ENCODE measurements at places on chromosomes 1 and 21. TPM values are rescaled to one million over a fixed set of nuclear protein-coding genes. Genes with fewer than 3 reads are reported as not detected.

ANKRD34A gene
- total RNA-seq: 0.88 TPM

GPR3 gene
- total RNA-seq: 0.43 TPM

RXFP4 gene
- not detected for total RNA-seq

GSTM1 gene
- not detected for total RNA-seq

FAM72A gene
- 0.71 TPM for total RNA-seq

SLC30A10 gene
- 37.3 TPM for total RNA-seq

IGSF3 gene
- total RNA-seq: 2.1 TPM

TNNT2 gene
- total RNA-seq: not detected

DNA sequence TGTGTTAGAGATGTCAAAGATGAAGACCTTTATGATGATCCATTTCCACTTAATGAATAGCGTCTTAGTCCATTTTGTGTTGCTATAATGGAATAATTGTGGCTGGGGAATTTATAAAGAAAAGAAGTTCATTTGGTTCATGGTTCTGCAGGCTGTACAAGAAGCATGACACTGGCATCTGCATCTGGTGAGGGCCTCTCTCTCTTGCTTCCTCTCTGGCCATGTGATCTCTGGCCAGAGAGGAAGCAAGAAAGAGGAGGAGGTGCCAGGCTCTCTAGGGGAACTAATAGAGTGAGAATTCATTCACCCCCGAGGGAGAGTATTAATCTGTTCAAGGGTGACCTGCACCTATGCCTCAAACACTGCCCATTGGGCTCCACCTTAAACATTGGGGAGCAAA lies 242.8 kb downstream of the DISC1 start:
- DNase-seq: no peak
- no peak overlapping the region for H3K27ac ChIP-seq
- H3K4me3 ChIP-seq: no peak overlapping the region
- H3K4me1 ChIP-seq: no peaks in the 10 kb centered on the region
- H3K36me3 ChIP-seq: no peaks in the 10 kb centered on the region
- no peaks in the 10 kb centered on the region for H3K27me3 ChIP-seq

- H3K4me1 ChIP-seq: no peaks in the 10 kb centered on the region
- H3K27ac ChIP-seq: no peak overlapping the region
- no peak overlapping the region for H3K4me3 ChIP-seq
These were observed 20.2 kb downstream of the THEM4 start for GRCh38 chr1:151888972-151889570.

GRCh38 chr1:222286011-222286410 lies 261.9 kb downstream of the HHIPL2 start:
- DNase-seq: no peak
- no peaks in the 10 kb centered on the region for H3K4me1 ChIP-seq
- no peak overlapping the region for H3K27ac ChIP-seq

DNA sequence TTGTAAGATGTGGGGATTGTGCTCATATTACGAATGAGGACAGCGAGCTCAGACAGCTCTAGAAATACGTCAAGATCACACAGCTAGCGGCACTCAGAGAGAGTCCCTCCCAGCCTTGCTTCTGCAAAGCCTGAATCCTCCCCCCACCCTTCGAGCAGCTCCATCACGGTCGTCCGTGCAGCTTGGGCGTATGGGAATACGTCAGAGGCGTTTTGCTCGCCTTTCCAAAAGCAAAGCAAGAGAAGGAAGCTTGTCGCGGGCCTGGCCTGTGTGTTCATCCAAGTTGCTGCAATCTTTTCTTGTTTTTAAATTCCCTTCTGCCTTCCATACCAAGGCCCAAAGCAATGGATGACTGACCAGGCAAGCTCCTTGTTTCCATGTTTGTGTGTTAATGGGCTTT lies 125.5 kb upstream of the IRF2BP2 start:
- H3K27ac ChIP-seq: no peak overlapping the region
- no peak for DNase-seq
- H3K4me3 ChIP-seq: no peak overlapping the region
- no peaks in the 10 kb centered on the region for H3K4me1 ChIP-seq

GRCh38 chr1:206686478-206687249 lies 2.0 kb downstream of the MAPKAPK2 start:
- no peaks in the 10 kb centered on the region for H3K27me3 ChIP-seq
- H3K27ac ChIP-seq: peak overlapping the region; percentile 97
- no peak for DNase-seq
- H3K4me1 ChIP-seq: no peaks in the 10 kb centered on the region

DNA sequence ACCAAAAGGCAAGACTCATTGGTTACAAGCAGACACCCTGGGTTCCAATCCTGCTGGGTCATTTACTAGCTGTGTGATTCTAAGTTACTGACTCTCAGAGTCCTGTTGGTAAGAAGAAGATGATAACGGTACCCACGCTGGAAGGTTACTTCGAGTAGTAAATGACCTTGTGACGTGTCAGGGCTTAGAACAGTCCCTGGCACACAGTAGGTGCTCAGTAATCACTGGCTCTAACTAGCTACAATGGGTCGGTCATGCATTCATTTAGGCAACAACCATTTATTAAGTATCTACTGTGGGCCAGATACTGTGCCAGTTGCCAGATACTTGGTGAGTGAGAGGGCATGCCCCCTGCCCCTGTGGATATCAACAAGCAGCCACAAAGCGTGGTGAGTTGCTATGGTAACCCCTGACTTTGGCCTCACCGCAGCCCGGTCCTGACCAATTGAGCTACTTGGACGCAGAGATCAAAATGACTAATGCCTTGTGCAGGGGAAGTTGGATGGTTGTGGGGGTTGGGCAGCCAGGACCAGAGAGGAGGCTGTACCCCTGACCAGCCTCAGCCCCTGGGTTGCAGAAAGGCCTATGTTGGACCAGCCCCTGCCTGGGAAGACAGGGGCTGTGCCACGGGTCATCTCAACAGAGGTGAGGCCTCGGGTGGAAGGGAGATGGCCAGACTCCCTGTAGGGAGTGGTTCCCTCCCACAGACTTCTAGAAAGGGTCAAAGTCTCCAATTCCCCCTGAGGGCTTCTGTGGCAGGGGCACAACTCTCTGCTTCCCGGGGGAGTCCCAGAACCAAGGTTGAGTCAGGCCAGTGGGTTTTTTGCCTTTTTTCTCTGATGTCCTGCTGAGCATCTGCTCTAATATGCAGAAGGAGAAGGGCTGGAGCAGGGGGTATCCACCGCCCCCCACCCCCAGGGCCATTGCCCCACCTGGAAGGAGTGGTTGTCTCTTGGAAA lies 16.0 kb downstream of the DHRS3 start:
- H3K4me3 ChIP-seq: no peak overlapping the region
- H3K4me1 ChIP-seq: peaks cover 18% of the 10 kb centered on the region
- H3K36me3 ChIP-seq: no peaks in the 10 kb centered on the region

DNA sequence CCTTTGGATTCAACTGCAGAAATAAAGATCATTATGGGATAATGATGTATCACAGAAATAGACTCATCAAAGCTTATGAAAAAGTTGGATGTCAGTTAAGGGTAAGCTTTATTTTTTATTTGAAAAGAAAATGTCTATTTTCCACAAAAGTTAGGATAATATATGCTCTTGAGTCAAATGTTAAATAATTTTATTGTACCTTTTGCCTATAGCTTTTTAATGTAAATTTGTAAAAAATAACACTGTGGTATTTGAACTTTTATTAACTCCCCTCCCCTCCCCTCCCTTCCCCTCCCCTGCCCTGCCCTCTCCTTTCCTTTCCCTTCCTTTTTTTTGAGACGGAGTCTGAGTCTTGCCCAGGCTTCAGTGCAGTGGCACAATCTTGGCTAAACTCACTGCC lies 24.9 kb downstream of the MORC3 start:
- H3K27me3 ChIP-seq: no peaks in the 10 kb centered on the region
- peaks cover 96% of the 10 kb centered on the region for H3K36me3 ChIP-seq
- no peaks in the 10 kb centered on the region for H3K4me1 ChIP-seq

GRCh38 chr1:30682396-30683275 lies 40.7 kb downstream of the MATN1 start:
- no peak overlapping the region for H3K27ac ChIP-seq
- H3K36me3 ChIP-seq: no peaks in the 10 kb centered on the region
- H3K4me1 ChIP-seq: no peaks in the 10 kb centered on the region
- DNase-seq: no peak

GRCh38 chr1:162074276-162075005 lies 5.0 kb downstream of the NOS1AP start:
- no peaks in the 10 kb centered on the region for H3K36me3 ChIP-seq
- no peak overlapping the region for H3K4me3 ChIP-seq
- H3K27ac ChIP-seq: no peak overlapping the region
- no peak for DNase-seq
- H3K27me3 ChIP-seq: no peaks in the 10 kb centered on the region
- no peaks in the 10 kb centered on the region for H3K4me1 ChIP-seq

- no peak overlapping the region for H3K4me3 ChIP-seq
- H3K36me3 ChIP-seq: no peaks in the 10 kb centered on the region
- no peaks in the 10 kb centered on the region for H3K4me1 ChIP-seq
These were observed 22.6 kb downstream of the MAEL start for GRCh38 chr1:167011560-167012191.

DNA sequence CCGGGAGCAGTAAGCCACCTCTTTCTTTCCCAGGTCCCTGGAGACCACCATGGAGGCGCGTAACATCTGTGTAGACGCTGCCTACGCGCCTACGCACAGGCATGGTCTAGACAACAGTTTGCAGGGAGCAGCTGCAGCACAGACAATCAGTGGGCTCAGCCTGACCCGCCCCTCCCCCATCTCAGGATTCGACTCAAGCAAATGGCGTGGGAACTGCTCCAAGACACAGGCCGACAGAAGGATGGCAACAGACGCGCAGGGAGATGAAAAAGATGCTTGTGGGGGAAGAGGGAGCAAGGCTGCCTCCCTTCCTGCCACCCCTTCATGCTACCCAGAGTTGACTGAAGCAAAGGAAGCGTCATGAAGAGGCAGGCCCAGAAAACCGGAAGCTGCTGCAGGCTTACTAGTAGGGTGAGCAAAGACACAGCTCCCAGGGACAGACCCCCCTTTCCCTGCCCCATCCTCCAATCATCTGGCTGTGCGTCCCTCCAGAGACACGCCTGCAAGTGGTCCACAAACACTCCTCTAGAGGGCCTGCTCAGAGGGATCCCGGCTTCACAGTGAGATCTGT lies 19.5 kb downstream of the STK40 start:
- H3K36me3 ChIP-seq: no peaks in the 10 kb centered on the region
- no peaks in the 10 kb centered on the region for H3K4me1 ChIP-seq
- H3K27me3 ChIP-seq: no peaks in the 10 kb centered on the region
- no peak overlapping the region for H3K4me3 ChIP-seq
- no peak for DNase-seq
- H3K27ac ChIP-seq: peak overlapping the region; percentile 42

GRCh38 chr1:207799989-207800648 lies 48.3 kb downstream of the CD46 start:
- no peaks in the 10 kb centered on the region for H3K4me1 ChIP-seq
- no peak overlapping the region for H3K4me3 ChIP-seq
- H3K36me3 ChIP-seq: peaks cover 36% of the 10 kb centered on the region
- no peak for DNase-seq
- no peak overlapping the region for H3K27ac ChIP-seq

DNA sequence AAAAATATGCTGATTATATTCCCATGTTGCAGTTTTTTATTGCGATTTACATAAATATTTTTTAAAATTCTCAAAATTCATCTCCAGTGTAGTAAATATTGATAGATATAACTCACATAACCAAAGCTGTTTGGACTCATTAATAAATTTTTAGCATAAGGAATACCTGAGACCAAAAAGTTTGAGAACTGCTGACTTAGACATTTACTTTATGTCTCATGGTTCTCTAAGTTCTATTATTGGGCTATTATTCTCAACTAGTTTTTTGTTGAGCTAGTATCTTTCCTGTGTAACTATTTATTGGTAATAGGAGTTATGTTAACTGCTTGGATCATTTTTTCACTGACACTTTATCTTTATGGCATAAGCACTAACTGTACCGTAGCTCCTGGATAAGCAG lies 1069.6 kb downstream of the ADGRL2 start:
- no peaks in the 10 kb centered on the region for H3K27me3 ChIP-seq
- DNase-seq: no peak
- H3K36me3 ChIP-seq: no peaks in the 10 kb centered on the region
- no peaks in the 10 kb centered on the region for H3K4me1 ChIP-seq
- H3K4me3 ChIP-seq: no peak overlapping the region

- no peaks in the 10 kb centered on the region for H3K36me3 ChIP-seq
- H3K27me3 ChIP-seq: no peaks in the 10 kb centered on the region
- H3K27ac ChIP-seq: no peak overlapping the region
- H3K4me3 ChIP-seq: no peak overlapping the region
- DNase-seq: no peak
These were observed 1.7 kb upstream of the NECTIN4 start for GRCh38 chr1:161091093-161091492.

GRCh38 chr1:31712630-31713029 lies 8.8 kb upstream of the COL16A1 start:
- DNase-seq: no peak
- H3K4me1 ChIP-seq: no peaks in the 10 kb centered on the region
- H3K27me3 ChIP-seq: no peaks in the 10 kb centered on the region

DNA sequence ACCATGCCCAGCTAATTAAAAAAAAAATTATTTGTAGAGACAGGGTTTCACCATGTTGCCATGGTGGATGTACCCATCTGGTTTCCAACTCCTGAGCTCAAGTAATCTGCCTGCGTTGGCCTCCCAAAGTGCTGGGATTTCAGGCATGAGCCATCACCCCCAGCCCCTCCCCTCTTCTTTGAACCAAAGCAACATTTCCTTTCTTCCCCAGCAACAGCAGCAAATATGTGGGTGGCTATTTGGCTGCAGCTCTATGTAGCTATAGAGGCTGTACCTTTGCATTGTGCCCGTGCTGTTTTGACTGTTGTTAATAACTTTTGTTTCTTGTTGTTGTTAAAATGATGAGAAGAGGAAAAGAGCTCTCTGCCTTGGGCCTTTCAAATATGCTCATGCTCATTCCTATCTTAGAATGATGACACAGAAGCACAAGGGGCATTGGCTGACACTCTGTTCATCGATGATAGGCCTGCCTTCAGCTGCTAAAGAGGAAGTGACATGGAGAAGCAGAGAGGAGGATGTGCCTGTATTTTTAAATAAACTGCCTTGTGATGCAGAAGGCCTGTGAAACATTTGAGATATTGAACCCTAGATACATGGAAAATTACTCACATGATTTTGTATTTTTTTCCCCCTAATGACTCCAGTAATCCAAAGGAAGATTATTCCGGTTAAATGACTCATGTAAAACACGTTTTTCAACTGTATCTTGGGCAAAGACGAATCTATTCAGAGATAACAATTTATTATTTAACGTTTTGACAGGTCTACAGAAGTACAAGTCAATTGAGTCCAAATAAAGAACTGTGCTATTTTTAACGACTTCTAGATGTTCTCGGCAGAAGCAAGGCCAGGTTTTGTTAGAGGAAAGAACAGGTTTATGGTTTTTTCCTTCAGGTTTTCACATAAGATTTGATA lies 20.5 kb upstream of the XPR1 start:
- H3K27ac ChIP-seq: peak overlapping the region; percentile 14
- no peak for DNase-seq
- H3K36me3 ChIP-seq: no peaks in the 10 kb centered on the region
- H3K4me3 ChIP-seq: no peak overlapping the region

DNA sequence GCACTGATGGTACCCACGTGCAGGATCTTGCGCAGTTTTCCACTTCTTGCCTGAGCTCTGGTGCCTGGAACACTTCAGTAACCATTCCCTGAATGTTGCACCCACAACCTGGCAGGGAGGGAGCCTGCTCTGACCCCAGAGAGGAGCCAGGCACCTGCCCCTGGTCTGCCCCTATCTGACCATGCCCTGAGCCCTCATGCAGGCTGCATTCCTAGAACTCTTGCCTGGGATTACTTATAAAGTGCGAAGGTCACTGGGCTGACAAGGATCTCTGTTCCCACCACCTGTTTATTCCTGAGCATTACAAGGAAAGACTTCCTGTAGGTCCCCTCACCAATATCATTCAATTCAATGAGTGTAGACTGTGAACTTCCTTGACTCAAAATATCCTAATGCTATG lies 191.9 kb upstream of the FMN2 start:
- H3K4me1 ChIP-seq: no peaks in the 10 kb centered on the region
- H3K27ac ChIP-seq: no peak overlapping the region
- H3K27me3 ChIP-seq: no peaks in the 10 kb centered on the region
- no peak for DNase-seq
- H3K36me3 ChIP-seq: no peaks in the 10 kb centered on the region
- no peak overlapping the region for H3K4me3 ChIP-seq
